ENCODE measurements at places on chromosomes 1 and 21.

DNA sequence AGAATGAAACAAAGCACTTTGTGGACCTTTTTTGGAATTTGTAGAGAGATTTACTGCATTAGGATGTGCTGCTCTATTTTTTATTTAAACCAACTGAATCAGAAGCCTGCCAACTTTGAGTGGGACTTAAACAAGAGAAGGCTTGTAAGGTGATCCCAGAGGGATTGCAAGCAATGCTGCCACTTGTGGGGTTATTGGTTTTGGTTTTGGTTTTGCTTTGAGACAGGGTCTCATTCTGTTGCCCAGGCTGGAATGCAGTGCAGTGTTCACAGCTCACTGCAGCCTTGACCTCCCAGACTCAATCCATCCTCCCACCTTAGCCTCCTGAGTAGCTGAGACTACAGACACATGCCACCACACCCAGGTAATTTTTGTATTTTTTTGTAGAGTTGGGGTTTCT, 32.2 kb upstream of the GNG5 start:
- DNase-seq = no peak

DNA sequence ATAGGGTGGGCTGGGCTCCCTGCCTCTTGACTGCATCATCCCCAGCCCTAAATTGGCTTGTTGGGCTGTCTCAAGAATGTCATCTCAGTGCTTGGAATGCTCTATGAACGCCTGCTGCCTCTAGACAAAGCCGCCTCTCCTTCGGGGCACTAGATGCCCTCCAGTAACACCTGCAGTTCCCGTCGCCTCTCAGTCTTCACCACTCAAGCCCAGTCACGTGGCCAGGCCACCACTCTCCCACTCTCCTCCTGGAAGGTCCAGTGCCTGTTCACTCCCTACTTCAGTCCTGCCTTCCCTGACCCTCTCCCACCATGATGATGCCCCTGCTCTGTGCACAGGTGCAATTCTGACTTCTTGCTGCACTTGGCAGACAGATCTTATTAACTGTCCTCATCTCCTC, 7.0 kb downstream of the TAS1R2 start:
- no peak for DNase-seq

DNA sequence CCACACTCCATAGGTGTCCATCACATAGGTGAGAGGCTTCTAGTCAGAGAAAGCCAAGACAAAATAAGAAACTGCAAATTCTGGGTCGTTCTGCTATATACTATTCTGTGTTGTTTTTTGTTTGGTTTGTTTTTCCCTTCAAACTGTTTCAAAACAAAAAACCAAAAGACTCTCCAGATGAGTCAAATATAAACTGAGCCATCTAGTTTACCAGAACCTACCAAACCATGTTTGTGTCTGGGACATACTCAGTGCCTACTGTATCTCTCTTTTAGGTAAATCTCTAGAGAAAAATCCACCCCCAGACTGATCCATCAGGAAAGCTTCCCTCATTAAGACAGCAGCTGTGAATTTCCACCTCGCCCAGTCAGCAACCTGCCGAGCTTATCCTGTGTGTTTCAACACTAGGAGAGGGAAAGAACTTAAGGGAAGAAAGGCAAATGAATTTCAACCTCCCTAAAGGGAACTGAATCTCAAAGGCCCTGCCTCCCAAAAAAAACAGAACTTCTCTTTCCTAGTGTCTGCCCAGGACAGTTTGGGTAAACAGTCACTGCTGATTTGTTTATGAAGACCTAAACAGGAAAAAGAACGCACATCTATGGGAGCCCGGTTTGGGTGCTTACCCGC, 17.2 kb downstream of the PPT1 start:
- DNase-seq = no peak

- DNase-seq = no peak
Observed at GRCh38 chr1:27539901-27540861, 50.2 kb upstream of the WASF2 start.

DNA sequence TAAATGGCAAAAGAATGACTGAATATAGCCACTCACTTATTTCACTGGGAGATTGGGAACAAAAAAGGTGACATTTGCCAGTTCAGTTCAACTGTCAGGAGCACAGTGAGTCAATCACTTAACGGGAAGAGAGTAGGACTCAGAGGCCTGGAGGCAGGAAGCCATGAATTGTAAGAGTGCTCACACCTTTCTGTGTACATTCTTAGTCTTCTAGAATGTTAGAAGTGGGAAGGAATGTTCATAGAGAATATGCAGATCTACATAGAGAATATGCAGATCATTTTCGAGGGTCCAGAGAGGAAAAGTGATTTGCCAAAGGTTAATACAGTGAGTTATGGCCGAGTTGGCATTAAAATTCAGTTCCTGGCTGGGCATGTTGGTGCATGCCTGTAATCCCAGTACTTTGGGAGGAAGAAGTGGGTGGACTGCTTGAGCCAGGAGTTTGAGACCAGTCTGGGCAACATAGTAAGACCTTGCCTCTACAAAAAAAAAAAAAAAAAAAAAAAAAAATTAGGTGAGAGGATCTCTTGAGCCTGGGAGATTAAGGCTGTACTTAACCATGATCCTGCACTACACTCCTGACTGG, 8.3 kb downstream of the IL20 start:
- no peak for DNase-seq

GRCh38 chr1:8203056-8203455, 114.9 kb upstream of the SLC45A1 start:
- DNase-seq = no peak

DNA sequence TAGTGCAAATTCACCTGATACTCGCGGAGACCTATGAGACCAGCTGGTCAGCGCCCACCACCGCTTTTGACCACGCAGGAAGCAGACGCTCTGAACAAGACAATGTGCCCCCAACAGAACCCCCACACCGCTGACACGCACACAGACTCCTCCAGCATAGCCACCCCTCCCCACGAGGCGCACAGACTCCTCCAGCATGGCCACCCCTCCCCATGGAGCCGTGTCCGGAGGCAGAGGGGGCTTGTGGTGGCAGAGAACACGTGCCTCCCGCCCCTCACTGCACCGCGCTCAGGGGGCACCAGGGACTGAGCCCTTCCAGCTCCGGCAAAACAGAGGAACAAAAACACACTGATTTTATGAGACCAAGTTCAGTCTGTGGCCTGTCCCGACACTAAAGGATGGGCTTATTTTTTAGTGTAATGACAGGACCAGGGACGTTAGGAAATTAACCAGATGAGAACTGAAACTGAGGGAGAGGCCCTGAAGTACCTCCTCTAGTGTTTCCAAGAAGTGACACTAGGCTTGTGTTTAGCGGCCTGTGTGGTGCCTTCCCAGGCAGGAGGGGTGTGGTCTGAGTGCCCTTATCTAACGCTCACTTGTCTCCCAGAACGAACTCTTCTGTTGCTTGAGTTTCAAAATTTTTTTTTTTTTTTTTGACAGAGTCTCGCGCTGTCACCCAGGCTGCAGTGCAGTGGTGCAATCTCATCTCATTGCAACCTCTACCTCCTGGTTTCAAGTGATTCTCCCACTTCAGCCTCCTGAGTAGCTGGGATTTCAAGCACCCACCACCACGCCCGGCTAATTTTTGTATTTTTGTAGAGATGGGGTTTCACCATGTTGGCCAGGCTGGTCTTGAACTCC, 10.0 kb upstream of the AGPAT3 start:
- no peak for DNase-seq

- DNase-seq = no peak
Observed at GRCh38 chr1:226021401-226021800, 22.3 kb upstream of the SDE2 start.

DNA sequence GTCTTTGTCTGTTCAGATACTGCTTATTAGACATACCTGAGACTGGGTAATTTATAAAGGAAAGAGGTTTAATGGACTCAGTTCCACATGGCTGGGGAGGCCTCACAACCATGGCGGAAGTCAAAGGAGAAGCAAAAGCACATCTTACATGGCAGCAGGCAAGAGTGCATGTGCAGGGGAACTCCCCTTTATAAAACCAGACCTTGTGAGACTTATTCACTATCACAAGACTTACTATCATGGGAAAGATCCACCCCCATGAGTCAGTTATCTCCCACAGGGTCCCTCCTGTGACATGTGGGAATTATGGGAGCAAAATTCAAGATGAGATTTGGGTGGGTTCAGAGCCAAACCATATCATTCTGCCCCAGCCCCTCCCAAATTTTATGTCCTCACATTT, 7.1 kb upstream of the PSMA5 start:
- no peak for DNase-seq

DNA sequence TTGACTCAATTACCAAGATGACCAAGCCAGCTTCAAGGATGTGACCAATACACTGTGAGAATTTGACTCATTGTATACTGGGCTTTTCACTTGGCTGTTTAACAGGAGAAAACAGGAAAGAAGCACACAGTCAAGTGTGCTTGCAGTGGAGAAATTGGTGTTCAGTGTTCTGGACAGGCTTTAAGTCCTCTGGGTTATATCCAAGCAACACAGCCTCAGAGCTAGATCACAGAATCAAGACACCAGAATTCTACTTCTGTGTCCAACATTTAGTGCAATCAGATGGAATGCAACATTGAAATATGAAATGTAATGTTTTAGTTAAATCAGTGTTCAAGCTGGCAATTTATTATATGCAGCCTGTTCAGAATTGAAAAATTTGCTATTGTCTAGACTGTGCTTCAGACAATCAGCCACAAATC, 694.4 kb downstream of the LTN1 start:
- no peak for DNase-seq

GRCh38 chr1:60428127-60428526, 354.6 kb upstream of the C1orf87 start:
- DNase-seq = no peak

DNA sequence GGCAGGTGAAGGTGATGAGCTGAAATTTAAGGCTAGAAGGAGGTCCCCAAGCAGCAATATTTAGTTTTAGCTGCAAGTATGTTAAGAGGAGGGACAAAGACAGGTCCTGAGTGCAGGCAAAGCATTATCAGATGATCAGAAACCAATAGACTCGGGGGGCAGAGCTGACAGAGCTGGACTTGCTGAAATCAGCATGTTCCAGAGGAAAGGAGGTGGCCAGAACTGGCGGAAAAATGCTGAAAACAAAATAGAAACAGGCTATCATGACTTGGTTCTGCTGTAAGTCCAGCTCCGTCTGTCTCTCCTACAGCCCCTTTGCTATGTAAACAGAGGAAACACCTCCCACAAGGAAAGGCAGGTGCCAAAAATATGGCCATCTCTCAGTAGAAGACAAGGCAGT, at the start of gene CD5L:
Gene CD5L, minus strand, starts transcription at position 101 of the 400 bp plus-strand sequence. CDS start 107 bp downstream, outside the sequence.
- DNase-seq = no peak

DNA sequence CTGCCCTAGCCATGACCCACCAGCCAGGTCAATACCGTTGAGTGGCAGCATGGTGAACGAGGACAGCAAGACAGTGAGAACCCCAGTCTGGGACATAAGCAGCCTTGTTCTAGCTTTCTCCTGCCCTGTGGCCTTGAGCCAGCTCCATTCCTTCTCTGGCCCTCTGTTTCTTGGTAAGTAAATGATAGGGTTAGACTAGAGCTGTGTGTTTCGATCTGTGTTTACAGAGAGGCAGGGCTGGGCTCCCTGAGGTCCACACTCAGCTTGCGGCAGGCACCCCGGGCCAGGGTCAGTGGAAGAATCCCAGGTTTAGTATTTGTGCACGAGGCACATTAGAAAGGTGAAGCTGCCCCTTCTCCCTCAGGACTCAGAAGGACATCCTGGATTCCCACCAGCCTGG, 27.3 kb downstream of the FOXO6 start:
- no peak for DNase-seq

DNA sequence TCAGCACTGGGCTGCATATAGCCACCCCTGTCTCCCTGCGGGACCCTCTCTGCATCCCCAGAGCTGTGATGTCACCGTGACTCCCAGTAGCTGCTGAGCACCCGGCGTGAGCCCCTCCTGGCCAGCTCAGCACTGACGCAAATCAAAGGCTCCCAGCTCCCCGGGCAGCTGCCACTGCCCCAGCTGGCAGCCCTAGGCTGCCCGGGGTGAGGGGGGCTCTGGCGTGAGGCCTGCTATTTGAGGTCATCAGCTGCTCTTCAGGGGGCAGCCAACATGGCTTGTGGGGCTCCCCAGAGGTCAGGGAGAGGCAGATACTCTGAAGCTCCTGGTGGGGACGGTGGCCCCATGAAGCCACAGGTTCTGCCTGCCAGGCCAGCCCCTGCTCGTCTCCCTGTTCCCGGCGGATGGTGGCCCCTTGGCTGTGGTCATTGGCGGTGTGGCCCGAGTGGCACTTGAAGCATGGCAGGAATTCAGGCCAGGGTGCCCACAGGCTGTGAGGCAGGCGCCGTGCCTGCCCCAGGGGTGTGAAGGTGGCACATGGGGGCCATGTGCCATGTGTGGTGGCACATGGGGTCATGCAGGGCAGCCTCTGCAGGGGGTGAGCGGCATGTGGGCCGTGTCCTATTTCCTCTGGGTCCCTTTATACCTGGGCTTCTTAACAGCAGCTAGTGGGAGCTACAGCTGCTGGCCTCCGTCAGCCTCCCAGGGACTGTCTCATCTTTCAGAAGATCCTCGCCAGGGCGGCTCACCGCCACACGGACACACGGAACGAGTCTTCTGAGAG, 85.4 kb downstream of the SIK1 start:
- DNase-seq = no peak
